IPS DF 6.9 (cell line): ENCODE measurements at places on chromosomes 1 and 21.
A peak's percentile ranks its signal among the peaks of the same experiment; 100 is the strongest.

DNA sequence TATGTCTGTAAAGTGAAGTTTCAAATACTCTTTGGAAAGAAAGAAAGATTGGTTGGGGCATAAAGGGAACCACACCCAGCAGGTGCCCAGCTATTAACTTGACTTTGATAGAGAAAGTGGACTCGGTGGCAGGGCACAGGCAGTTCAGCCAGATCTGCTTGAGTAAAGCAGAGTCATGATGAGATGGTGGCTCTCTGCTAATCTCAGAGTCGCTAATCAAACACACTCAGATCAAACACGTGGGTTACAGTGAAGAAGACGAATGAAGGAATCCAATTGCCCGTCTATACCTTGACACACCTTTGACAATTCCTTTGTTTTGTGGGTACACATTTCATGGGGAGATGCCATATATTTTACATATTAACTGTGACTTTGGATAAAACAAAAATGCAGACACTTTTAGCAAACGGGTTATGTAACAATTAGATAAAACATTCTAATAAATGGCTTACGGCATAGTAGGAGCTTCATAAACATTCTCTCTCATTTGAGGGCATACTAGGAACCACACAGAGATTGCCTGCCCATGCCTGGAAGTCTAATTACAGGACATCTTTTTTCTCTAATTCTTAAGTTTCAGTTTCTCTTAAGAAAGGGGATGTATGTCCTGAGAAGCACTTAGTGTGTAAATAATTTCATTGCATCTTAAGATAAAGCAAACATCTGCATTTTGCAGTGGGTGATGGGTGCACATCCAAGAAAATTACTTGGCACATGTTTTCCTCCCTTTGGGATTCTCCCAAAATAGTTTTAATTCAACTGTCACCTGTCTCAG lies 7.2 kb downstream of the CBR1 start:
- DNase-seq, result no peak

GRCh38 chr1:75548721-75549480 lies 62.0 kb downstream of the SLC44A5 start:
- DNase-seq, result no peak

GRCh38 chr1:163130225-163130856 lies 61.2 kb downstream of the RGS4 start:
- no peak for DNase-seq

- no peak for DNase-seq
These were observed 27.2 kb upstream of the SHISA4 start for GRCh38 chr1:201861448-201861847.

DNA sequence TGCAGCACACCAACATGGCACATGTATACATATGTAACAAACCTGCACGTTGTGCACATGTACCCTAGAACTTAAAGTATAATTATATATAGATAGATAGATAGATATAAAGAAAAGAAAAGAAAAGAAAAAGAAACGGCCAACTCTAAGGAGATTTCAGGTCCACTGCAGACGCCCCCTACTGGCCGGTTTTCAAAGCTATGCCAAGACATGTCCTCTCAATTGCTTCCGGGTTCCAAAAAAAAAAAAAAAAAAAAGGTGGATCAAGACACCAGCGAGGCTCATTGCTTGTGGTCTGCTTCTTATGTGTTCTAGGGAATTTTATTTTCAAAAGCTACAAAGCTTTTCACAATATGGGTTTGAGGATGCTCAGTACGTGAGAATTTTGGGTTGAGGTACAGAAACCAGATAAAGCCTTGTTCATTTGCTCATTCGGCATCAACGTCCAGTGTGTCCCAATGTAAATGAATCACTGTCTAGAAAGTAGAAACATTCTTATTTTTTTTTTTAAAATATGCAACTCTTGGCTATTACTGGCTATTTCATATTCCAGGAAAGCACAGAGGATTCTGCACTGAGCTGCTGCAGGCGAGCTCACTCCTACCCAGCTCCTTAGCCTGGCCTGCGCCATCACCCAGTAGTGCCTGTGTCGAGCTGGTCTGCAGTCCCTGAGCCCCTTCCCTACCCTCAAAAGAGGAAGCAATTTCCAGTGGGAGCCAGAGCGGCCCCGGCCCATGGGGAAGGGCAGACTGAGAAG lies 643.0 kb downstream of the KIF26B start:
- peak; percentile 27 for DNase-seq

DNA sequence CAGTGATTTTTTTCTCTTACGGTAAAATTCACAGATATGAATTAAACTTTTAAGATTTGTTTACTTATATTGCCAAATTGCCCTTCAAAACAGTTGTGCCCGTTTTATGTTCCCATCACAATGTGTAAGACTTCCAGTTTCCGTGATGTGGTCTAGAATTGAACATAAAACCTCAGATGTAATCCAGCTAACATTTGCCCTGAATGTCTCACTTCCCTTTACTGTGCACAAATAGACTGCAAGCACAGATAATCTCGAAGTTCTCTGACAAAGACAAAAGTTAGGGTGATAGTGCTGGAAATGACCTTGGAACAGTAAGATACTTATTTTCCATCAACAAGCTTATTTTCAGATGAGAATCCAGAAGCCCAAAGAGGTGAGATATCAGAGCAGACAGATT lies 177.5 kb downstream of the ZZZ3 start:
- no peak for DNase-seq
